ENCODE measurements at places on chromosomes 2 and 18.

DNA sequence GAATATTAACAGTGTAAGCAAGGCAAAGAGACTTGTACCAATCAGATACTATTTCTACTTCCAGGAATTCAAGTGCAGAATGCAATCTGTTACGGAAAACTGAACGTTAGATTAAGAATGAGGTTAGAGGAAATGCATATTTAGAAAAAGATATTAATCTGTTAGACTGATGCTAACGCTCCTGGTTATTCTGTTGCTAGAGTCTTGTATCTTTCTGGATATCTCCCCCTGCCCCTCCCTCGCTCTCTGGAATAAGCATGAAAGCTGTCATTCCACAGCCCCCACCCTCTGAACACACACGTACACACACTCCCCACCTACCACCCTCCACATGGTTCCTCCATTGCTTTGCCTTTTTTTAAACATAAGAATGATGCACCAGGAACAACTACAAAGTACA is 24.1 kb downstream of the FIGN start:
- no peak for DNase-seq

DNA sequence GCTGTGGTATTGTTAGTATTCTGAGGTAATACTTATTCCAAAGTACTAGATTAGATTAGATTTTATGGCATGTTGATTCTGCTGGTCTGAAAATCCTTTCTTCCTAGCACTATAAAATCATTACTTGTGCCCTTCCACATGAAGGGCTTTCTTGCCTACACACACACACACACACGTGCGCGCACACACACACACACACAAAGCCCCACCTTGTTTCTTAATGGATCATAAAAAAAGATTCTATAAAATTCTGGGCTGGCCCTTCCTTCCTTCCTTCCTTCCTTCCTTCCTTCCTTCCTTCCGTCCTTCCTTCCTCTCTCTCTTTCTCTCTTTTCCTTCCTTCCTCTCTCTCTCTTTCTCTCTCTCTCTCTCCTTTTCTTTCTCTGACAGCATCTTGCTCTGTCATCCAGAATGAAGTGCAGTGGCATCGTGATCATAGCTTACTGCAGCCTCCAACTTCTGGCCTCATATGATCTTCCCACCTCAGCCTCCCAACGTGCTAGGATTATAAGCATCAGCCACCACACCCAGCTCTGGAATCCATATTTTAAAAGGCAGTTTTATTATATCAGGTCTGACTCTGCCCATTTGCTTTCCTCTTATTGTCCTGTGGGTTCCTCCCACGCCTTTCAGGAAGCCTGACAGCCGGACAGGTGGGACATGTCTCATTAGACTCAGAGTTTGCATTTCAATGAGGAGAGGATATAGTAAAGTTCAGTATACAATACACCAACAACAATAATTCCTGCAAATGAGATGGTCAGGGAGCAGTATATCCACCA is 321.1 kb downstream of the PIK3C3 start:
- DNase-seq, result no peak

- DNase-seq, result no peak
Measured at GRCh38 chr2:164967781-164968228, 12.5 kb upstream of the SLC38A11 start.

DNA sequence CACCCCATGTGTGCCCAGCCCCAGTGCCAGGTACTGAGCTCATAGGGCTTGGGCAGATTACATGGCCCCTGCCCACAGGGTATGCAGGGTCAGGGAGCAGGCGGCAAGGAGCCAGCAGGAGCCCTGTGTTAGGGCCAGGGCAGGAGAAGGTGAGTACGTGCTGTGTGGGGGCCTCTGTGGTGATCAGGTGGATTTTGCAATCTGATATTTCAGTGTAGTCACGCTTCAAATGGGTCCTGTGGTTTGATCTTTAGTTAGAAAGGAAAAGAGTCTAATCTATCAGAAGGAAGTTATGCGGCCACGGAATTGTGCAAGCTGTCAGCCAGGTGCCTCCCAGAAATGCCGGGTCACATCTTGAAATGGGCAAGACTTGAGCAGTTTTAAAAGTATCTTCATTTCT is 13.9 kb downstream of the UBE2F start:
- DNase-seq, result no peak

- peak; percentile 74 for DNase-seq
Measured at GRCh38 chr2:191401287-191401686, 156.1 kb downstream of the MYO1B start.

- DNase-seq, result no peak
Measured at GRCh38 chr2:109301746-109302145, 172.7 kb downstream of the SH3RF3 start.

DNA sequence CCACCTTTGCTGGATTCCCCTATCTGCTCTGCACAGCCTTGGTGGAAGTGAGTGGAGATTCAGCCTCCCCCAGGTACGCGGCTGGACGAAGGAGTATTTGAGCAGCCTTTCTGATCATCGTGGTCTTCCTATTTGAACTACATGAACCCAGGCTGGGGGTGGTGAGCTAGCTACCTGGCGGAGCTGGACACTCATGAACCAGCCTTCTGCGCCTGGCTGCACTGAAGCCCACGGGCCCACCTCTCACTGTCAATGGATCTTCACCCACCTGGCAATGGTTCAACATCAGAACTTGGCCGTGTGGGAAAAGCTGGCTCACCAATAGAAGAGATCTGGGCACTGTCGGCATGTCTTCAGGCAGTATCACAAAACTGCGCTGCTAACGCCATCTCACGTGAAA is 35.4 kb downstream of the ANKMY1 start:
- no peak for DNase-seq

- DNase-seq, result peak; percentile 22
Measured at GRCh38 chr2:62774555-62775366, 69.2 kb downstream of the EHBP1 start.

- no peak for DNase-seq
Measured at GRCh38 chr18:74446178-74446577, 10.9 kb downstream of the DIPK1C start.

- DNase-seq, result peak; percentile 32
Measured at GRCh38 chr2:226548732-226549131, 250.9 kb downstream of the IRS1 start.

GRCh38 chr18:3294435-3295080 is 32.6 kb downstream of the MYL12B start:
- DNase-seq, result no peak

GRCh38 chr2:73614105-73614504 is 28.1 kb downstream of the NAT8 start:
- DNase-seq, result no peak

GRCh38 chr2:52835909-52836308 is 931.7 kb upstream of the CHAC2 start:
- DNase-seq, result no peak

DNA sequence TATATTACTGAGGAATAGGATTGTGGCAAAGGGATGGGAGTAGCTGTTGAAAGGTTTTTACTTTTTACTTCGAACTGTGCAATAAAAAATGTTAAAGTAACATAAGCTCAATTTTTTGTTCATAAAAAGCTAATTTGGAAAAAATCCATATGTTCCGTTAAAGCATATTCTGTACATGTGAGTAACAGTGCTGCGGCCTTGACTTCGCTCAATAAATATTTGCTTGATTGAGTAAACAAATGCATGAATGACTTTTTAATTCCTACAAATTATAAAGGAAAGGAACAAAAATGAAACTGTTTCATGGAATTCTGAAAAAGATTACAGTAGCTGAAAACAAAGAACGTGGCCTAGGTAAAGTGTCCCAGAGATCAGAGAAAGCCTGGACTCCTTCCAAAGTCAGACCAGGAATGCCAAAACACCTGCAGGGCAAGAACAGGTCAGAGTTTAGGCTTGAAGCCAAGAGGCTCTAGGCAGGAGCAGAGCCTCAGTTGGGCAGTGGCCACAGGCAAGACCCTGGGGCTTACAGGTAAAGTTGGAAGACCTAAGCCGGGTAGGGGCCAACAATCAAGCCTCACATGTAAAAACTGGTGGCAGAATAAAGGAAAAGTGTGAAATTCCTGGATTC is 44.3 kb upstream of the FIGN start:
- DNase-seq, result no peak

GRCh38 chr2:16908656-16909055 is 243.0 kb upstream of the CYRIA start:
- peak; percentile 2 for DNase-seq

DNA sequence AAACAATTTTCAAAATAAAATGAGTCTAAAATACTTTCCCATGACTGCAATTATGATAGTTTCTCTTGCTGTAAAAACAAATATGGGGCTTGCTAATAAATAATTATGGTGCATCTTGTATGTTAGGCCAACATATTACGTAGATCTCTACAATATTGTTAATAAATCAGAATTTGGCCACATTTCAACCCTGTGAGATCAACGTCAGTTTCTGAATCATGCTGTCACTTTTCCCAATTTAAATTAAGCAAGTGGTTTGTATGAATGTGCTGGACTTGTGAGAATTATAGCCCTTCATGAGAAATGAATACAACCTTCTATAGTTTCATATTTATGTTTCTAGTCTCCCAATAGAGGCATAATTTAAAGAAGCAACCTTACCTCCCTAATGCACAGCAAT is 808.9 kb downstream of the SUCLG1 start:
- peak; percentile 14 for DNase-seq

DNA sequence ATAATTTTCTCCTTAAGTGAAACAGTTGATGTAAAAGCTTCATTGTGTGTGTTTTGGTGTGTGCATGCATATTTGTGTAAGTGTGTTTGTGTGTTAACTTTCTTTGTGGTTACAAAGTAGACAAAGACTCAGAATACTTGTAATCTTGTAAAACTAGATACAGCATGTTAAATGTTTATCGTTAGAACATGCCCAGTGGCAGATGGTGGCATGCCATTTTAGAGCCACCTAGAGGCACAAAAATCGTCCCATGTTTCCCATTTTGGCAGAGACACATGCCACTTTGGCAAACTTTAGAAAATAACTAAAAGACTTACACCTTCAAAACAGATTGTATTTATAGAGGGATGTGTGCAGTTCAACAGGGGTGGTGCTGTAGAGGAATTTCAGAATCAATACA is 224.1 kb downstream of the LRP1B start:
- no peak for DNase-seq

DNA sequence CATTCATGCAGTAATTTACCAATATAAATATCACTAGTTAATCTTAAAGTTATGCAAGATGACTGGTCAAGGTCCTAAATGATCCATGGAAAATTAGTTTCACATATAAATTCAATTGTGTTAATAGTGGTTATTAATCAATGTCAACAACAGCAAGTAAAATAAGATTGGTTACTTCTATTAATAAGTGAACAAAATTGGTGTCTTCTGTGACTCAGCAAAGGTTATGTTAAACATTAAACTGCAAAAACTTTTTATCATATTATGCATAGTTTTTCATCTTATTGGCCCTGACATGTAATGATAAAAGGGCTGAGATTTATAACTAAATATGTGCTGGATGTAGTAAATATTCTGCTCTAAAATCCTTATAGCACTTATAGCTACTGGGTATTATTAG is 359.0 kb upstream of the UBE2E3 start:
- no peak for DNase-seq

DNA sequence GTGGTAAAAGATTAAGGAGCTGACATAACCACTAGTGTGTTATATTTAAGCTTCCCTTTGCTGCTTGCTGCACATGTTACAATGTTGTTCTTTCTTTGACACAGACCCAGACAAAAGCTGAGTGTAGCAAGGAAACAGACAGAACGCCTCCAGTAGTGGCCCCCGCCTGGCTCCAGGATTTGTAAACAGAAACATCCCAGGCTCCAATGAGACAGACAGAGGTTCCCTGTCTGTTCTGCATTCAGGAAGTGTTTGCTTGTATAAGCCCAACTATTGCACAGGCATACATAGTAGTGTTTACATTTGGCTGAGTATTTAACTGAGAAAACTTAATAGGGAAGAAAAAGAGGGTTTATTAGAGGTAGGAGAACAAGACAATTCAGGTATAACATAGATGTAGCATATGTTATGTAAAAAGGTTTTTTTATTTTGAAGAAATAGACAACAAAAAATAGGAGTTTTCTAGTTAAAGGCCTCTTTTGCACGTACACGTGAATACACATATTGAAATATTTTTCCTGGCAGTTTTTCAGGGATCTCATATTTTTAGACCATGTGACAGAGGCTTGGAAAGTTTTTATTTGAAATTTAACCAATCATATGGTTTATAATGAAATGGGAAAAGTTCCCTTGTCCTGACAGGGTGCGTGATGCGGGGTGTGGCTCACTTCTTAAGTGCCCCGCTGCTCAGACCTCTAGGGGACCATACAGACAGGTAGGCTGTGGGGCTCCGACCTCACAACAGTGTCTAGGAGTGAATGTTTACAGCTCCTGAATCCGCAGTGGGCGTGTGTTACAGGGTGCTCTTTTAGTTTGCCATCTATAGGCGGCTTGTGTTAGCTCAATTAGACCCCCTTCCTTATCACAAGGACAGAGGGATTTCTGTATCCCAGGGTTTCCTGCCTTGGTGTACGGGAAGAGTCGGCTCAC is 118.4 kb downstream of the BMPR2 start:
- DNase-seq, result peak; percentile 20

- DNase-seq, result no peak
Measured at GRCh38 chr2:220044383-220044782, 417.0 kb downstream of the SLC4A3 start.

GRCh38 chr2:182646763-182647498 is 69.1 kb upstream of the DNAJC10 start:
- no peak for DNase-seq

GRCh38 chr2:173963323-173963816 is 1.8 kb downstream of the SP3 start:
- DNase-seq, result no peak

- DNase-seq, result no peak
Measured at GRCh38 chr2:47169784-47170183, 14.7 kb upstream of the STPG4 start.

DNA sequence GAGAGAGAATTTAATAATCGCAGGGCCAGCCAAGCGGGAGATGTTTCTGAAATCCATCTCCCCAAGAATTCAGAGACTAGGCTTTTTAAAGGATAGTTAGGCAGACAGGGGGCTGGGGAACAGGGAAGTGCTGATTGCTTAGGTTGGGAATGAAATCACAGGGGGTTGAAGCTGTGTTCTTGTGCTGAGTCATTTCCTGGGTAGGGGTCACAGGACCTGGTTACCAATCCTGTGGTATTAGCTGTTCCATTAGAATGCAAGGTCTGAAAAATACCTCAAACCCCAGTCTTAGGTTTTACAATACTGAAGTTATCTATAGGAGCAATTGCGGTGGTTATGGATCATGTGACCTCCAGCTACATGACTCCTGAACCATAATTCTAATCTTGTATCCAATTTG is 4.6 kb downstream of the SP140 start:
- no peak for DNase-seq

GRCh38 chr18:44536619-44537018 is 144.1 kb upstream of the SETBP1 start:
- no peak for DNase-seq

GRCh38 chr18:3027370-3027891 is 14.5 kb upstream of the LPIN2 start:
- DNase-seq, result no peak

- DNase-seq, result no peak
Measured at GRCh38 chr2:74416778-74417177, 4.6 kb downstream of the C2orf81 start.

All from fibroblast of skin of left quadriceps (primary cell).